ENCODE measurements at places on chromosomes 16 and 17.
A peak's percentile ranks its signal among the peaks of the same experiment; 100 is the strongest.

DNA sequence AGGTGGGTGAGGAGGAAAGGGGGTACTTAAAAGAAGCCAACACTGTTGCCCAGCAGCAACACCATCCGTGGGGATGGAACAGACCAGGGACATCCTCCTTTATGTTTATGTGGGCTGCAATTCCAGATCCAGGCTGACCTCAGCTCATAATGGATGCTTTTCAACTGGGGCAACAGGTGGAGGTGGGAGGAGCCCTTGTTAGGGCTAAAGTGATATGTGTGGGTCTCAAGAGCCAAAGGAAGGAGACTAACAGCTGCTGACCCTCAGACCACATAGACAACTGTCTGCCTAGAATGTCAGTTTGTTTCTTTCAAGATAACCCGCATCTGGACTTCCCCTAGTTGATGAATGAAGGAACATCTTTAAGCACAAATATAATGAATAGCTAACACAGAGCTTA, 2.0 kb upstream of the INPP5K start:
- no peak for DNase-seq

- DNase-seq = no peak
These were observed 61.4 kb downstream of the TMEM100 start for GRCh38 chr17:55661256-55661758.

- DNase-seq = peak; percentile 53
These were observed 94.6 kb downstream of the RGS9 start for GRCh38 chr17:65231662-65232335.

DNA sequence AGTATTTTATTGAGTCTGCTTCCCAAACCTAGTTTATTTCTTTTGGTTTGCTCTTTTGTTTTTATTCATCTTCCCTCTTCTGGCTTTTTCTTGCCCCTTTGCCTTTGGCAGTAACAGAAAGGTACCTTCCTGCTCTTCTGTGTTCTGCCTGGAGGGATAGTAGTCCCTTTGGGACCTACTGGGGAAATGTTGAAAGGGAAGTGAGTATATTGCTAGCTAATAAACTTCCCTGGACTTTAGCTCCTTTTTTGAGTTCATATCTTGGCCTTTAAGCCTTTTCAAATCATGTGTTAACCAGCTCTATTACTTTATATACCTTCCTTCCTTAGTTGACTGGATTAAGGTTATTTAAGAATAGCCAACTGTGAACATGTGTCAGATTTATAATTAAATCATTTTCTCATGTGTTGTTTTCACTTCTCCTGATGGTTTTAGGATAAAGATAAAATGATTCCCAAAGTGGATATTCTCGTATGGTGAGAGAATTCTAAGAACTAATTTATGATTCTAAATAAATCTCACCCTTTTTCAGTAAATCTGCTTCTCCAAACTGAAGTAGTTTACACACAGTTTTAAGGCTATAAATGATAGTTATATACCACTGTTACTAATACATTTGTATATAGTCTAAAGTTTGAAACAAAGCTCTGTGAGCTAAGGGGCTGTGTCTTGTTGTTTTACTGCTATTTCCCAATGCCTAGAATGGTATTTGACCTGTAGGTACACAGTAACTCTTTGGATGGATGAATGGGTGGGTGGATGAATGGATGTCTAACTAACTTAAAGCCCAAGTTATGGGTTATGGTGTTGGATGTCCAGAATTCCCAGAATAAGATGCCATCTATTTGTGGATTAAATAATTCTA, 45.7 kb downstream of the OMG start:
- no peak for DNase-seq

DNA sequence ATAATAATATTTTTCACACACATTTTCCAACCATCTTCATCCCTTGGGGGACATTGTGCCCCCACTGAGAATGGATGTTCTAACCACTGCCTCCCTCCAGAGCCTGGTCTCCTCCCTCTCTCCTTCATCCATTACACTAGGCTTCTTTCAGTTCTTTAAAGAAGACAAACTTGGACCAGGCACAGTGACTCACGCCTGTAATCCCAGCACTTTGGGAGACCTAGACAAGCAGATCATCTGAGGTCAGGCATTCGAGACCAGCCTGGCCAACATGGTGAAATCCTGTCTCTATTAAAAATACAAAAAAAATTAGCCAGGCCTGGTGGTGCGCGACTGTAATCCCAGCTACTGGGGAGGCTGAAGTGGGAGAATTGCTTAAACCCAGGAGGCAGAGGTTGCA, 6.5 kb downstream of the ALOX15 start:
- DNase-seq = no peak

DNA sequence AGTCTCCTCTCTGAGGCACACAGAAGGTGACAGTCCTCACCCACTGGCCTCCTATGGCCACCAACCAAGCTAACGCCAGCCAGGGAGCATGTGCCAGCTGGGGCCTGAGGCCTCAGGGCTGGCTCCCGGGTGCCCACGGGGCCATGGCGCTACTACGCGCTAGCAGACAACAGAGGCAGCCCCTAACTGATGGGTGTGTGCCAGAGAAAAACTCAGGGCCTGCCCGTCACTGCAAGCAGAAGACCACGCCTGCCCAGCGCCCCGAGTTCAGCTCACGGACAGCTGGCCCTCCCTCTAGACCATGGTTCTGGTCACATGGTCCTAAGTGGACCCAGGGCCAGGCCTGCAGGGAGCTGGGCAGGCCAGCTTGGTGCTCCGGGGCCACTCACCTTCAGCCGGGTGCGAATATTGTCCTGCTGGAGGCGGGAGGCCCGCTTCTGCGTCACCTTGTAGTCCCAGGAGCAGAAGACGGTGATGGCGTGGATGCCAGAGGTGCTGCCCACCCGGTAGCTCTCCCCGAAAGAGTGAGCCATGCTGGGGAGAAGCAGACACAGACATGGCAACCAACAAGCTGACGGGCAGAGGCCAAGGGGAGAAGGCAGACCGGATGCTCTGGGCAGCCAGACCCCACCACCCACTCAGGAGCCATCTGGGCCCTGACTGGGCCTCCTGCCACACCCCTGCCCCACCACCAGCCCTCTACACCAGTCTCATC, 6.2 kb downstream of the TMC6 start:
- DNase-seq = no peak

DNA sequence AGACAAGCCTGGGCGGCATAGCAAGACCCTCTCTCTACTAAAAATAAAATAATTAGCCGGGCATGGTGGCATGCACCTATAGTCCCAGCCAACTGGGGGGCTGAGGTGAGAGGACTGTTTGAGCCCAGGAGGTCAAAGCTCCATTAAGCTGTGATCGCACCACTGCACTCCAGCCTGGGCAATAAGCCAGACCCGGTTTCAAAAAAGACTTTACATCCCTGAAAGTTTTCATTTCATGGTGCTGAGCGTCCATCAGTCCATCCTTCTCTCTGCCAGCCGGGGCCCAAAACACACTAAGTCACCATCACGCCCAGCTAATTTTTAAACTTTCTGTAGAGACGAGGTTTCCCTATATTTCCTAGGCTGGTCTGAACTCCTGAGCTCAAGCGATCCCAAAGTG, 10.6 kb downstream of the RAB40B start:
- DNase-seq = peak; percentile 25

- DNase-seq = no peak
These were observed 10.2 kb upstream of the RSKR start for GRCh38 chr17:28624148-28624547.

DNA sequence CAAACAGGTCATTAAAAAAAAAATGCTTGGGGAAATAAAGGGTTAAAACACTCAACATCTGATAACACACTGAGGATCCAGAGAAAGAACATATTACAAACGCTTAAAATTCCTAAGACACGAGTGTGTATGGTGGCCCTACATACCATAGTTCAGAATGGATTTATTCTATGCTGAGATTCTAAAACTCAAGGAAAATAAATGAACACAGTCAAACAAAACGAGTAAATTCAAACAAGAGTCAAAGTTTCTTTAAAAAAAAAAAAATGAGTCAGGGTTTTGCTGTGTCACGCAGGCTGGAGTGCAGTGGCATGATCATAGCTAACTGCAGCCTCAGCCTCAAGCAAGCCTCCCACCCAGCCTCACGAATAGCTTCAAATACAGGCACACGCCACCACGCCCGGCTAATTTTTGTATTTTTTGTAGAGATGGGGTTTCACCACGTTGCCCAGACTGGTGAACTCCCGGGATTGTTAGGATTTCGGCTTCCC, 17.4 kb downstream of the CRK start:
- DNase-seq = no peak

DNA sequence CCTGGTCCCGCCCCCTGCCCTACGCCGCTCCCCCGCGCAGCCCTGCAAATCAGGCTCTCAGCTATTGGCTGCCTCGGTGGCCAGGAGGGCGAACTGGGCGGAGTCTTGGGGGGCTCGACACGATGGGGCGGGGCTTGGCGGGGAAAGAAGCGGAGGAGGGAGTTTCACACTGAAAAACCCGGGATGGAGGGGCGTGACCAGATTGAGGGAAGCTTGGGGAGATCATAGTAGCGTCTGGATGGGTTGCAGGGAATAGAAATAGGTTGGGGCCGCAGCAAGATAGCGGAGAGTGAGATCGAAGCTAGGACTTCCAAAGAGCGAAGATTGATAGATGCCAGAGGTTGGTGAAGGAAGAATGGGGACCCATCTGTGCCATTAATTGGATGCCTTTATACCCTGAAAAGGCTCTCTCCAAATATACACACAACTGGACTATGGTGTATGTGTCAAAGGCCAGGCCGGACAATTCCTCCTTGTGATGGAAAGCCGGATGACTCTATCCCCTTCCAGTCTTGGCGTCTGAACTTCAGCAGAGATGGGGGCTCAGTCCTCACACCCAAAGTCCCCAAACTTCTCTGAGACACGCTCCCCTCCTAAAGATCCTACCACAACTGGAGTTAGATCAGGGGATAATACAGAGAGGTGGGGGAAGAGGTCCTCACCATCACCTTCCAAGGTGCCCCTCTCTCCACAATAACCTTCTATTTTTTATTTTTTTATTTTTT, 376 bp upstream of the STAC2 start:
- no peak for DNase-seq

All from kidney epithelial cell (primary cell).